ENCODE measurements at places on chromosomes 11 and 22.

DNA sequence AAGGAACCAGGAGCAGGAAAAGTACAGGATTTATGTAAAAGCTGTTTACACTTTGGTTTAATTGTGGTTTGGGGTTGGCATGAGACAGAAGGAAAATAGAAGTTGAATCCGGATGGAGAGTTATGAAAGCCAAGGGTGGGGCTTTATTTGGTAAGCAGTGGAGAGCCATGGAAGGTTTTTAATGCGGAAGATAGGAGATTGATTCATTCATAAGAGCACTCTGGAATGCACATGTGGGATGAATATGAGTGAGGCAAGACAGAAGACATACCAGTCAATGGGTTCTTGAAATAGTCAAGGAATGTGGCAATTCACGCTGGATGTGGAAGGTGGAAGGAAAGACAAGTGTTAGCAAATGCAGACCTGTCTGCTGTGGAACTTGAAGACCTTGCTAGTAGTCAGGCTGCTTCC, 9.3 kb upstream of the GLB1L3 start:
- no peak for DNase-seq

DNA sequence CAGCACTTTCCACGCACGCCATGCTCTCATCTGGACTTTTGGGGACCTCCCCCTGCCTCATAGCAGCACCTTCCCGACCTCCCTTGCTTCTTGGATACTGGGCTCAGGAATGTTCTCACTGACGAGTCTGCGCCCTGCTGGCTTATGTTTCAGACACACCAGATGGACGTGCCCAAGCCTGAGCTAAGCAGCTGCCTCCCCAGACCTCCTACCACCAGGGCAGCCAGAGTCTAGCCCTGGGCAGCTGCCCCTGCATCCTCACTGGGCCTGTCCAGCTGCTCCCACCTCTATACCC, 13.2 kb upstream of the RGL4 start:
- DNase-seq, result no peak

DNA sequence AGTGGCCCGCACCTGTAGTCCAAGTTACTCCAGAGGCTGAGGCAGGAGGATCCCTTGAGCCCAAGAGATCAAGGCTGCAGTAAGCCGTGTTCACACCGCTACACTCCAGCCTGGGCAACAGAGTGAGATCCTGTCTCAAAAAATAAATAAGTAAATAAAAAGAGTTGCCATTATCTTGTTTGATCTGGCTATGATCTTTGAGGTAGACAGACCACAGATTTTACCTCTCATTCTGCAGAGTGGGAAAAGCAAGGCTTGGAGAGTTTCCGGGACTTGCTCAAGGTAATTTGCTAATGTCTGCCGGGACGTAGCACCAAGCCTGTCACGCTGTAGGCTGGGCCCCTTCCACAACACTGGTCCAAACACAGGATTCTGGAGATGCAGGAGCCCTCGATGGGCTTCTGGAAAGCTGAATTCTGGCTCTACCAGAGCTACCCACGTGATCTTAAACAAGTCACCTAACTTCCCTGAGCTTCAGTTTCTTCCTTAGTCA, 6.8 kb downstream of the GRAP2 start:
- DNase-seq, result no peak

DNA sequence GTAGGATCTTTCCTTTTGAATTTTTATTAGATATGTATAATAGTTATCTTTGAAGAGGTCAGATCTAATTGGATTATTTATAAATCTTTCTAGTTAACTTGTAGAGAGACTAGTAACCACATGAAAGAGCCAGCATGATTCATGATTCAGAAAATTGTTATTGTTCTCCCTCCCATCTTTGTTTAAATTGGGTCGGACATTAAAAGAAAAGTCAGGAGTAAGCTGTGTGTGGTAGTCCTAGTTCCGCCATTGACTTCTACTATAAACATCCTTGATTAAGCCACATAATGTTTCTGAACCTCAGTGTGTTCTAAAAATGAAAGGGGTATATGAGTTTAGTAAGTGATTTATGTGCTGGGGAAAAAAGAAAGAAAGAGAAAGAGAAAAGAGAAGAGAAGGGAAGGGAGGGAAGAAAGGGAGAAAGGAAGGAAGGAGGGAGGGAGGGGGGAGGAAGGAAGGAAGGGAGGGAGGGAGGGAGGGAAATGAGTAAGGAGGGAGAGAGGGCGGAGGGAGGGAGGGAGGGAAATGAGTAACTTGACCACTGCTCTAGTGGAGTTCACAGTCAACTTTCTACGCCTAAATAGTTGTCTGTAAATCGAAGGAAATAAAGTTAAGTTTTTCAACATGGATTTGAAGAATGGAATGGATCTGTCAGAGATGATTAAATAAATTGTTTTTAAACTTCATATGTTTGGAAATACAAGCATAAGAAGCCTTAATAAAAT, 32.9 kb downstream of the SIK2 start:
- DNase-seq, result no peak

GRCh38 chr11:45610627-45611026, 54.8 kb downstream of the CHST1 start:
- no peak for DNase-seq

DNA sequence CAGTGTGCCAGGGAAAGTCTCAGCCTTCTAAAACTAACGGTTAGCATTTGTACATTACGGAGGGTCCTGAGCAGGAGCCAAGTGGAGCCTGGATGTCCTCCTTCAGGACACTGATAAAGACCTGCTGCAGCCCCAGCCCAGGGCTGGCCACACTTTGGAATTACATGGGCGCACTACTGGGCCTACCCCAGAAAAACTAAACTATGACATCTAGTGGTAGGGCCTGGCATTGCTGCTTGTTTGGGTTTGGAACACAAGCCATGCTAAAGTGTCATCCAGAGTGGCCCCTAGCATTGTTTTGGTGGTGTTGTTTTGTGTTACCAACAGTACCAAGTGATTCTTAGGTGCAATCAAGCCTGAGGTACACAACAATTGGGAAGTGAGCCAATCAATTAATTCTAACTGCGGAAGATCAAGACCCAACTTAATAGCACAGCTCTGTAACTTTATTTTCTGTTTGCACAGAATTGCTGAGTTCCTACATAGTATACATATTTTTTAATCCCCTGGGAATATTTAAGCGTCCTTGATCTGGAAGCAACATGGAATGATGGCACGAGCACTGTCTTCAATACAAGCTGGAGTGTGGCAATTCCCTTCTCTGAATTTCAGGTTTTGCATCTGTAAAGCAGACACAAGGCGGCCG, 340.7 kb downstream of the LARGE1 start:
- peak; percentile 72 for DNase-seq

GRCh38 chr22:19086417-19086816, 35.8 kb downstream of the DGCR2 start:
- no peak for DNase-seq
